ENCODE measurements at places on chromosomes 2 and 18. TPM values are rescaled to one million over a fixed set of nuclear protein-coding genes. Genes with fewer than 3 reads are reported as not detected.

DNA sequence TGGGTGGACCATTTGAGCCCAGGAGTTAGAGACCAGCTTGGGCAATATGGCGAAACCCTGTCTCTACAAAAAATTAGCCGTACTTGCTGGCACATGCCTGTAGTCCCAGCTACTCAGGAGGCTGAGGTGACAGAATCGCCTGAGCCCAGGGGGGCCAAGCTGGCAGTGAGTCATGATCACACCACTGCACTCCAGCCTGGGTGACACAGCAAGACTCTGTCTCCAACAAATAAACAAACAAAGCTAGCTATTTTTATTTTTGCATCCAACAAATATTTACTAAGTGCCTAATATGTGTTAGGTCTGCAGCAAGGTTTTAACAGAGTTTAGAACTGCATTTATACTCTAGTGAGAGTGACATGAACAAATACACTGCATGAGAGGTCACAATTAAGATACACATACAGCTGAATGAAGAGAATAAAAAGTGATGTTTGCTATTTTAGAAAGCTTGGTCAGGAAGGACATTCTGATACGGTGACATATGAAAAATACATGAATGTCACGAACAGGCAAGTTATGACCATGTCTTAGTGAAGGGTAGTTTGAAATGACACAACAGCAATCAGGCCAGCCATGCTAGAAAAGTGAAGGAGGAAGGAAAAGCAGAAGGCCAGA is 83.2 kb upstream of the FRZB start:
- peaks cover 9% of the 10 kb centered on the region for H3K36me3 ChIP-seq
- no peaks in the 10 kb centered on the region for H3K27me3 ChIP-seq
- peaks cover 15% of the 10 kb centered on the region for H3K4me1 ChIP-seq
- DNase-seq = peak; percentile 10
- no peak overlapping the region for H3K4me3 ChIP-seq
- peak overlapping the region; percentile 28 for H3K27ac ChIP-seq

DNA sequence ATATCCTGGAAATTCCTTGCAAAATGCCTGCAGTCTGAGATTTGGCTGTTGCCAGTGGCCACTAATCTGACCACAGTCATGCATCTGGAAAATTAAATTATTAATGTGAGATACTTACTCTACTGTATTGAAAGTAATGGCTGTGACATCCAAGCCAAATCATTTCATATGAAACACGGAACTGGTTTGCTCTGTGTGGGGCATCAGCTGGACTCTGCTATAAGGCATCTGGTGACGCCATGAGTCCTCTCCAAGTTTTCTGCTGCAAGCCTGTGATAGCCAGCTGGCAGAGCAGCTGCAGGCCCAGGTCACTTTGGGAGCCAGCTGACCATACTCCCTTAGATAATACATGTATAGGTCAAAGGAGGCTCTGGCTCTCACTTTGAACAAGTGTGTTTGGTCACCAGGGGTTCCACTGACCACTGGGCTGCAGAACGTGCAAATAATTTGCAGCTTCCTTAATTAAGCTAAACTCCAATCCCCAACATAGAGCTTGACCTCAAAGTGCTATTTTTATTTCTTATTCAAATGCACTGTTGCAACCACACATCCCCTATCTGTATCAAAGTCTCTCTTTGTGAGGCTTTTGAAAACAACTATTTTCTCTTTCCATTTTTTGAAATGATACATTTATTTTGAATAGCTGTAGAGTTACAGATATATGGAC is 152.9 kb downstream of the NCKAP5 start:
- DNase-seq = peak; percentile 65
- H3K27me3 ChIP-seq = no peaks in the 10 kb centered on the region
- no peak overlapping the region for H3K27ac ChIP-seq
- no peaks in the 10 kb centered on the region for H3K4me1 ChIP-seq
- H3K36me3 ChIP-seq = no peaks in the 10 kb centered on the region

DNA sequence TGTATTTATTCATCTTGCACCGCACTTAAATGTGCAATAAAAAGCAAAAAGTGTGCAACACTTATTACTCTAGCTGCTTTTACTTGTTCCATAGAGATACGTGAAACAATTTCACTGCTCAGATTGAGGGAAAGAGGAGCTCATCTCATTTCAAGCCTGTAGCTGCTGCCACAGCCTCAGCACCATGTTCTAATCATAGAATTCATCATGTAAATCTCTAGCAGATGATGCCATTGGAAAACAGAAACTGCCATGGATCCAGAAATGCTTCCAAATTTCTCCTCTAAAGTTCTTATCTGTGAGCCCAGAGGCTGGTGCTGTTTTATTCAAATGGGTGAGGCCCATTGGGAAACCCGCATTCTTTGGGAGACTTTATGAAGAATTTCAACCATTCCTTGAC is 2.0 kb downstream of the CDC42EP3 start:
- DNase-seq = no peak
- no peaks in the 10 kb centered on the region for H3K27me3 ChIP-seq
- peak overlapping the region; percentile 98 for H3K4me3 ChIP-seq
- peaks cover 27% of the 10 kb centered on the region for H3K36me3 ChIP-seq

GRCh38 chr2:237886685-237887481 is 27.5 kb downstream of the RAMP1 start:
- peak; percentile 82 for DNase-seq
- no peak overlapping the region for H3K4me3 ChIP-seq
- H3K36me3 ChIP-seq = no peaks in the 10 kb centered on the region
- H3K27me3 ChIP-seq = no peaks in the 10 kb centered on the region
- H3K4me1 ChIP-seq = peaks cover 4% of the 10 kb centered on the region

DNA sequence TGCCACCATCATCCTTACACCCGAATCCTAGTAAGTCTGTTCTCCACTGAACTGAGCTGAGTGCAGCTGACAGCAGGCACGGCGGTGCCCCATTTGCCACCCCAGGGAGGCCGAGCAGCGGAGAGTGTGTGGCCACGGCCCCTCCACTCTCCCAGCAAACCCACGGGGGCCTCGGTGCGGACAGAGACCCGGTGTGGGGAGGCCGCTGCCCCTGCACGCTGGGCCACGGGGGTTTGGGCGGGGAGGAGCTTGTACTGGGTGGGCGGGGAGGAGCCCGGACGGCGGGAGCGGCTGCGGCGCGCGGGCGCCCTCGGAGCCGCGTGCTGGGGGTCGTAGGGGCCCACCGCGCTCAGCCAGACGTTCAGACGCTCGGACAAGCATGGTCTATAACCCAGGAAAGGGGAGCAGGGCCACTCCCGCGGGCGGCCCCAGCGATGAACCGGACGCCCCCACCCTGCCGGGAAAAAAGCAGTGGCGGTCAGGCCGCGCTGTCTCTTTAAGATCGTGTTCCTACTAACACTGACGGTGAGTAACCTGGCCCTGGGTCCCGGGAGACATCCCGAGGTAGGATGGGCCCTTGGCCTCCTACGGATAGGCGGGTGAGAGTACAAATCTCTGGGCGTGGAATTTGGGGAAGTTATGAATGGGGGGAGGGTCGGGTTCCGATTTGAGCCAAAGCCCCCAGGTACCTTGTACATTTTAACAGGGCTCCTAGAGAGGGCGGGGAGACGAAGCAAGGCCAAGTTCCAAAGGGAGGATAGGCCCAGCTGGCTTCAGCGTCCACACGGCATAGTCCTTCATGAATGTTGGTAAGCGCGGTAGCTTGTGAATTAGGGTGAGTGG is at the start of gene ITPRIPL1:
Gene ITPRIPL1, plus strand, starts transcription at position 277 of the 843 bp plus-strand sequence. Its CDS starts 523 bp downstream, at position 800.
- no peak within 1 kb of the TSS for H3K27ac ChIP-seq
- peaks cover 18% of the 10 kb centered on the region for H3K4me1 ChIP-seq
- peaks cover 15% of the 10 kb centered on the region for H3K27me3 ChIP-seq
- H3K36me3 ChIP-seq = no peaks in the 10 kb centered on the region

GRCh38 chr2:85663594-85664565 is 4.1 kb downstream of the SFTPB start:
- no peak overlapping the region for H3K4me3 ChIP-seq
- no peaks in the 10 kb centered on the region for H3K27me3 ChIP-seq
- peaks cover 17% of the 10 kb centered on the region for H3K4me1 ChIP-seq
- H3K36me3 ChIP-seq = no peaks in the 10 kb centered on the region
- no peak overlapping the region for H3K27ac ChIP-seq

GRCh38 chr2:102337012-102337411 is 18.6 kb upstream of the IL18R1 start:
- DNase-seq = no peak
- no peak overlapping the region for H3K27ac ChIP-seq
- no peaks in the 10 kb centered on the region for H3K27me3 ChIP-seq
- no peaks in the 10 kb centered on the region for H3K36me3 ChIP-seq
- peaks cover 10% of the 10 kb centered on the region for H3K4me1 ChIP-seq

DNA sequence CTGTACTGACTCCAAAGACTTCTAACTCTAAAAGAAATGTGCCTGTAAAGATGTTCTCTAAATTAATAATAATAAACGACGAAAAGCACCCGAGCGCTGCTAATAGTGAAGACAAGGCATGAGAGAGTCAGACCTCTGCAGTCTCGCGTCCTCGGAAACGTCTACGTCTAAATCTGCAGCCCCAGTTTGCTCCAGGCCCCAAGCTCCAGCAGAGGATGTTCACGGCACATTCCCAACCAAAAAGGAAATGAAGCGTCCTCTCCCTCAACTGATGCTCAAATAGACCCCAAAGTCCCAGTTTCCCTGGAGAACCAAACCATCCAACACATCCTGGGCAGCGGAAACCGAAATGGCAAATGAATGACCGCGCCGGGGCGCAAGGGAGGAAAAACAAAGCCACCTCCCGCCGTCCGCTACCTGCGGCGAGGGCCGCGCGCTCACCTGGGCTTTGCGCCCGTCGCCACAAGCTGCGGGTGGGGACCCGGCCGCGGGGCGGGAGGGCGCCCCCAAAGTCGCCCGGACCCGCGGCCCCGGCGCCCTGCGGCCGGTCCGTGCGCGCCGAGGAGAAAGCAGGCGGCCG is 47.1 kb upstream of the CCDC150 start:
- no peaks in the 10 kb centered on the region for H3K27me3 ChIP-seq
- peak; percentile 46 for DNase-seq
- peak overlapping the region; percentile 69 for H3K27ac ChIP-seq
- peak overlapping the region; percentile 86 for H3K4me3 ChIP-seq

DNA sequence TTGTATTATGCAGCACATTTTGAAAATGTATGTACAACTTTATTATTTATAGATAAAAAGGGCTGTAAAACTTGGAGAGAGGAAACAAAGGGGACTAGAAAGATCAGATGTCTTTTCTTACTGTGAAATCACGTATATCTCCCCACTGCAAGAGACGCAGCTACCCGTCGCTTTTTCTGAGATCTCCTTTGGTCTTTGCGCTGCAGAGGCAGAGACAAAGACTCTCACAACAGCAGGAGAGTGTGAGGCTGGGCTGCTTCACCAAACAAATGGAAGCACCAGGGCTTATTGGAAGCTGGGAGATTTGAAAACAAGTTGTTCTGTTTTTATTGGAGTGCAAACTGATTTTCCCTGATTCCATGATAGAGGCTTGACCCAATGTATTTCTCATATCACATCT is 129.0 kb upstream of the PARD3B start:
- H3K27ac ChIP-seq = no peak overlapping the region
- H3K36me3 ChIP-seq = no peaks in the 10 kb centered on the region
- DNase-seq = no peak
- H3K4me3 ChIP-seq = no peak overlapping the region
- no peaks in the 10 kb centered on the region for H3K4me1 ChIP-seq
- H3K27me3 ChIP-seq = peaks cover 3% of the 10 kb centered on the region

- H3K4me1 ChIP-seq = peaks cover 9% of the 10 kb centered on the region
- no peak overlapping the region for H3K27ac ChIP-seq
- no peaks in the 10 kb centered on the region for H3K27me3 ChIP-seq
Measured at GRCh38 chr18:77207540-77207939, 42.1 kb upstream of the GALR1 start.

DNA sequence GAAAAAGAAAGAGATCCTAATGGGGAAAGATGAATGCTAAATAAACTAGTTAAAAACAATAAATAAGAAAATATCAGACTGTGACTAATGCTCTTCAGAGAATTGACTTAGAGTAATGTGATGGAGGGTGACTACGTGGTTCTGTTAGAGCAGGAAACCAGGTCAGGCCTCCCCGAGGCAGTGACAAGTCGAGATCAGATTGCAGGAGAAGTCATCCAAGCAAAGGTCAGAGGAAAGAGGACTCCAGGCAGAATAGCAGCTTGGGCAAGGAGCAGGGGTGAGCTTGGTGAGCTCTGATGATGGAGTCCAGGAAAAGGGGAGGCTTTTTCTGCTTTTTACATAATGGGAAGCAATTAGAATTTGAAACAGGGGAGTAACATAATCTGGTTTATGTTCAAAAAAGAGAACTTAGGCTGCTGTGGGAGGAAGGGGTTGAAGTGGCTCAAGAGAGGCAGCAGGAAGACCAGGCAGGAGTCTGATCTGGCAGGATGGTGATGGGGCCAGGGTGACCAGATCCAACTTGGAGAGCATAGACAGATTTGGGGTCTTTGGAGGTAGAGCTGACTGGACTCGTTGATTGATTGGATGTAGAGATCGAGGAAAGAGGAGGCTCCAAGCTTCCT is 27.3 kb upstream of the ITGB6 start:
- H3K27ac ChIP-seq = peak overlapping the region; percentile 99
- H3K27me3 ChIP-seq = no peaks in the 10 kb centered on the region
- H3K36me3 ChIP-seq = no peaks in the 10 kb centered on the region
- H3K4me1 ChIP-seq = peaks cover 70% of the 10 kb centered on the region
- H3K4me3 ChIP-seq = peak overlapping the region; percentile 7

DNA sequence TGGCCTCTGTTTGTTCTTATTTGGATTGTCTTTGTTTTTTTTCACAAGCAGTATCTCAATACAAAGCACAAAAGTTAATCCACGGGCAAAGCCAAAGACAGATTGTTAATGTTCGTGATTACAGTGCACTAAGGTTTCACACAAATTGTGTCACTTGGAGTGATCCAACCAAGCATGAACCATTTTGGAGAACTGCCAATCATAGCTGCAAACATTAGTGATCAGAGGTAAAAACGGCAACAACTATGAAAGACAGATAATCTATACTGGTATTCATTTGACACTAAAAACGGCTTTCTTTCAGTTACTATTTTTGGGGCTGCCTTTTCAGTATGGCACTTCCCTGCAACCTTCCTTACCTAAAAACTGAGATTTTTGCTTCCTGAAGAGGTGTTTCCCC is 213.1 kb upstream of the GULP1 start:
- DNase-seq = peak; percentile 25
- H3K4me3 ChIP-seq = no peak overlapping the region
- H3K27me3 ChIP-seq = peaks cover 7% of the 10 kb centered on the region
- H3K36me3 ChIP-seq = no peaks in the 10 kb centered on the region

GRCh38 chr2:158735822-158736580 is 59.1 kb upstream of the DAPL1 start:
- H3K4me3 ChIP-seq = no peak overlapping the region
- no peaks in the 10 kb centered on the region for H3K27me3 ChIP-seq
- peaks cover 7% of the 10 kb centered on the region for H3K4me1 ChIP-seq
- DNase-seq = no peak
- H3K36me3 ChIP-seq = no peaks in the 10 kb centered on the region
- H3K27ac ChIP-seq = no peak overlapping the region

DNA sequence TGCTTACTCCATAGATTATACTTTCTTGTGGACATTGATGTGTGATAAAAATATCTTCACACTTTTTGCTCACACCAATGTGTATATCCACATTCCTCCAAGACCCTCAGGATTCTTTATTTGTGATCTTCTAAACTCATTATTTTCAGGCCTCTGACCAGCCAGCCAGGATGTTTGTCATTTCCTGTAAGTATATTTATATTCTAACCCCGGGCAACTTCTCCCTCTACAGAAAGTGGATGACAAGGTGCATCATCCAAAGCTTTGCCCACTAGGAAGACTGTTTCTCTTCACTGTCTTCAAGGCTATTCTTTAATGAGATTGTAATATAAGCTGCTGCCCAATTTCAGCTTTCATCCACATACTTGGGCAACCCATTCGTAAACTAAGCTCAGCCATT is 3.6 kb upstream of the CWC22 start:
- H3K27me3 ChIP-seq = no peaks in the 10 kb centered on the region
- H3K4me3 ChIP-seq = no peak overlapping the region
- DNase-seq = no peak
- H3K4me1 ChIP-seq = peaks cover 6% of the 10 kb centered on the region
- no peaks in the 10 kb centered on the region for H3K36me3 ChIP-seq

The NEU2 gene
- total RNA-seq = not detected

The GCC2 gene
- 49.3 TPM for total RNA-seq

The FOXD4L1 gene
- total RNA-seq = not detected

The RGPD5 gene
- total RNA-seq = 34.7 TPM

The UPP2 gene
- not detected for total RNA-seq

All from astrocyte (in vitro differentiated cells and primary cell).